ENCODE measurements at places on chromosomes 7 and 10.

DNA sequence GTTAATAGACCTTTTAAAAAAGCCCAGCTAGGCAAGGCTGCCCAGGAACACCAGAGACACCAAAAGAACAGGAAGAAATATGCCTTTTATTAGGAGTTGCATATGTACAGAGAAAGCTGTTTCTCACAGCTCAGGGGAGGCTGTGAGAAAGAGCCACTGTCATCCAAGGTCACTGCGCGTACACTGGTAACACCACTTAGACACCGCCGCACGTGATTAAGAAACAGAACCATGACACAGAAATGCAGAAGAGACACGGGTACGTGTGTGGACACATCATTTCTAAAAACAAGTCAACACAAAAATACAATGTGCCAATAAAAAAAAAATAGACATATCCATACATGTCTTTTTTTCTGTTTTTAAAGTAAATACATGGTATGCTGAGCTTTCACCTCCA is 705.6 kb downstream of the PARD3 start:
- DNase-seq, result no peak

DNA sequence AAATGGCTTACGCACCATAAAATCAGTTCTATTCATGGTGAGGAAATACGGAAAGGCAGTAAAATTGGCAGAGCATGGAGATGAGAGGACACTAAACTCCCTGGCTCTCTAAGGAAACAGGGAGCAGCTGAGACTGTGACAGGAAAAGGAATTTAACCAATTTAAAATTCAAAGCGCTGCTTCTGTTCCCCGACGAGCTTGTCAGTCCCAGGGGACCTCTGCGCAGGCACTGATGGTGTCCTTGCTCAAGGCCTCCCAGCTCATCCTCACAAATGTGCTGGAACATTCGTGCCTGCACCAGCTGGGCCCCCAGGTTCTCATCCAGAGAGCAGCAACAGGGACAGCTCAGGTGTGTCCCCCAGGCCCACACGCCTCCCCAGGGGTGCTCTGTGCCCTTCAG is 101.4 kb downstream of the MAD1L1 start:
- no peak for DNase-seq

- no peak for DNase-seq
Measured at GRCh38 chr7:8386926-8387550, 46.4 kb upstream of the NXPH1 start.

DNA sequence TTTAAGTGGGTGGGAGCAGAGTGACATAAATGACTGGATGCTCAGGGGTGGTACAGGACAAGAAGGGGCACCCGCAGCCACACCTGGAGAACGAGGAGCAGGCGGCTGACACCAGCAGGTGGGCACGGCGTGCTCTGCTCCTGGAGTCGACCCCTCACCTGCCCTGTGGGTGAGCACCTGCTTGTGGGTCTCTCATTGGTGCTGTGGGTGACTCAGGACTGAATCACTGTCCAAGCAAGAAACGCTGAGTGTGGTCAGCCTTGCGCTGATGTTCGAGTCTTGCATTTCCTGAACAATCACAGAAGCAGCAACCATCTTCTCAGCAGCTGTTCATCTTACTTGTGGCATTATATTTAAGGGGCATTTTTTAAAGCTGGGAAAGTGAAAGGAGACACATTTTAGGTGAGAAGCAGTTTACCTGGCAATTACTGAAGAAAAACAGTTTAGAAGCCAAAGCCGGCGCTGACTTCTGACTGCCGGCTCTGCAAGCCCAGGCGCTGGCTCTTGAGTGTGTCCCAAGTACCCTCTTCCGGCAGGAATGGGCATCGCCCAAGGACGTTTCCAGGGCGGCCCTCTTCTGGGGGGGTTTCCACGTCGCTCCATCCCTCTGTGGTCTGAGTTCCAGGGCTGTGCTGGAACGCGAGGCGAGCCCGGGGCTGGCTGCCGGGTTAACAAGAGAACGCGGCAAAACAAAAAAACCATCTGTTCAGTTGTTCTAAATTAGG is 145.2 kb upstream of the PFKP start:
- no peak for DNase-seq

DNA sequence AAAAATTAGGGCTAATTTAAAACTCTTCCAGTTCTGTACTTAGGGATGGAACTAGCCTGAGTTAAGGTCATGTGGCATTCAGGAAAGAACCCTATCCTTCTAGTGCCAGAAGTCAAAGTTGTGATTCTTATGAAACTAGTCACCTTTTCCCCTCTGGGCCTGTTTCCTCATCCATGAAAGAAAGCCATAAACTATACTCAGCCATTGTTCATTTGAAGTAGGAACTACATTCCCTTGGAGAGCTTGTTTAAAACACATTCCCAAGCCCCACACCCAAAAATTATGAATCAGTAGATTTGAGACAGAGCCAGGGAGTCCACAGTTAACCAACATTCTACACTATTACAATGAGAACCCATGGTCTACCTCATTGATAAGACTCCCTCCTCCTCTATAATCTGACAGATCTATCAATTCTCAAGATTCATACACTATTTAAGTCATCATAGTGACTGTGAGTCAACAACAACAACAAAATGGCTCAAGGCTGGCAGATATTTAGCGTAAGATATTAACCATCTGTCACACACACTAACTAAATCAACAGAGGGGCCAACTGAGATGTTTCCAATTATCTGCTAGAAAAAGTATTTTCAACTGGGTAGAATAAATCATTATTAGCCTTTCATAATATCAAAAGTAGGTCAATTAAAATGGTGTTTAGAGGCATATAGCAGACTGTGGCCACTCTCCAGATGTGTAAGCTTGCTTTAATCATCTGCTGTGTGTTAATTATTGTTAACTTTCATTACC is 102.3 kb downstream of the SLC25A13 start:
- DNase-seq, result no peak

GRCh38 chr10:66167816-66168215 is 758.0 kb upstream of the LRRTM3 start:
- DNase-seq, result no peak

DNA sequence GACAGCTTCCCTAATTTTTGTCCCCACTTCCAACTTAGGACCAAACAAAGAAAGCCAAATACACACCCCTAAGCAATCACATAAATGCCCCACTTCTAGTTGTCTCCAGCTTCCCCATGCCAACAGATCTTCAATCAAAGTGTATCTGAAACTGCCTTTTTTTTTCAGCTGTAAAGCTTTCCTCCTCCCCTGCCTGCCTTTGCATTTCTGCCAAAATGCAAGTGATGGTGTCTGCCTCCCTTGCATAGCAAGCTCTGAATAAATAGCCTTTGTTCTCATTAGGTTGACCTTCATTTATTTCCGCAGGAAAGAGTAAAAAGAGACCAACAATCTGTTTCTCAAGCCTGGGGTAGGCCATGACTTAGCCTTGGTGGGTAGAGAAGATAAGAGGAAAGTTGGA is 459.4 kb downstream of the GPAM start:
- DNase-seq, result no peak

DNA sequence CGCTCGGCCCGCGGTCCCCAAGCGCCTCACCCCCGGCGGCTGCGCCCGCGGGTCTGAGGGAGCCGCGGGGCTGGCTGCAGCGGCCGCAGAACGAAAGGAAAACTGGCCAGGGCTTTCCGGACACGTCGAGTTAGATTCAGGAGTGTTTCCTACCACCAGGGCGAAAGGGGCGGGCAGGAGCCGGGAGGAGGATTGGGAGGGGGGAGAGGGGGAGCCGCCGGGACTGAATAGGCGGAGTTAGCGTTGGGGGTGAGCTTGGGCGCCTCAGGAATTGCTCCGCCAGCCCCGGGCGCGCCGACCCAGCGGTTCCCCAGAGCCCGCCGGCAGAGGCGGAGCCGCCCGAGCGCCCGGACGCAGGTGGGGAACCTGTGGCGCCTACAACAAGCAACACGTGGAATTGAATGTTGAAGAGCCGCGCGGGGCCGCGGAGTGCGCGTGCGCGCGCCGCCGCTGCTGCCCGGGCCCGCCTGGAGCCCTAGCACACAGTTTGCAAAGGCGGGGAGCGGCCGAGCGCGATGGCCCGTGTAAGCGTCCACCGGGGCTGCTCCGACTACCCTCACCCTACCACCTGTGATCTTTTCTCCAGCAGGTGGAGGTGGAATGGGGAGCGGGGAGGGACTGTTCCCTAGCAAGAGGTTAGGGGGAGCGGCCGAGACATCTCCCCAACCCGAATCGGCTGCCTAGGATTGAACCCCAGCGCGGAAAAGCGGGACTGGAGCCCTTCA is at the start of gene CADPS2:
TSS of gene CADPS2 (minus strand) at position 104 of the 725 bp plus-strand sequence. CDS start 123 bp downstream, outside the sequence.
- no peak for DNase-seq

DNA sequence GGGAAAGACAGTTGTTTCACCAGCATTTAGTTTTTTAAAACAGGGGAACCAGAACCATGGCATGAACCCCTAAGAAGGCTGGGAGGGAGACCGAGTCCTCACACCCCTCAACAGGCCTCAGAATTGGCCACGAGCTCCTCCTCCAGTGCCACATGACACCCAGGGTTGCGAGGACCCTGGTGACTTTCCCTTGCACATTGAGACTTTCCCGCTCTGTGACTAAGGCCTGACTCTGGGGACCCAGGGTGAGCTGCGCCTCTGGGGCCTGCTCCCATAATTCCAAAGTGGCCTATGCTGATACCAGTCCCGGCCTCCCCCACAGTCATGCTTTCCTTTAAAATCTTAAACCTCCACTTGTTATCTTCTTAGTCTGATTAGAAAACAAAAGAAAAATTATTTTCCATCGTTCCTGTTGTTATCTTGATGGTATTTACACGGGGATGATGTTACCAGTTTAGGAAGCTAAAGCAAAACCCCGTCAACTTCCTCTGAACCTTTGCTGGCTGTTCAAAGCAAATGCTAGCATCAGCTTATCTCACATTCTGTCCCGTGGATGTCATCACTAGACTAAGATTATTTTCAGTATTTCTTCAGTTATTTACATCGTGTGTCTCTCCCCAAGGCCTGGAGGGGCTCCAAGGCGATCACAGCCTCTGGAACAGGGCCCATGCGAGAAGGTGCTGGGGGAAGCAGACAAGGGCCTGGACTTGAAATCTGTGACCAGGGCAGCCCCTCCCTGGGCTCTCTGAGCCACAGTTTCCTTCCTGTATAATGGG is 42.1 kb downstream of the FAM53B start:
- no peak for DNase-seq

- DNase-seq, result no peak
Measured at GRCh38 chr10:31769564-31769963, 159.1 kb downstream of the ARHGAP12 start.

GRCh38 chr7:101173752-101174244 is 6.3 kb downstream of the NAT16 start:
- no peak for DNase-seq

GRCh38 chr7:16051561-16052255 is 365.2 kb upstream of the MEOX2 start:
- DNase-seq, result no peak

DNA sequence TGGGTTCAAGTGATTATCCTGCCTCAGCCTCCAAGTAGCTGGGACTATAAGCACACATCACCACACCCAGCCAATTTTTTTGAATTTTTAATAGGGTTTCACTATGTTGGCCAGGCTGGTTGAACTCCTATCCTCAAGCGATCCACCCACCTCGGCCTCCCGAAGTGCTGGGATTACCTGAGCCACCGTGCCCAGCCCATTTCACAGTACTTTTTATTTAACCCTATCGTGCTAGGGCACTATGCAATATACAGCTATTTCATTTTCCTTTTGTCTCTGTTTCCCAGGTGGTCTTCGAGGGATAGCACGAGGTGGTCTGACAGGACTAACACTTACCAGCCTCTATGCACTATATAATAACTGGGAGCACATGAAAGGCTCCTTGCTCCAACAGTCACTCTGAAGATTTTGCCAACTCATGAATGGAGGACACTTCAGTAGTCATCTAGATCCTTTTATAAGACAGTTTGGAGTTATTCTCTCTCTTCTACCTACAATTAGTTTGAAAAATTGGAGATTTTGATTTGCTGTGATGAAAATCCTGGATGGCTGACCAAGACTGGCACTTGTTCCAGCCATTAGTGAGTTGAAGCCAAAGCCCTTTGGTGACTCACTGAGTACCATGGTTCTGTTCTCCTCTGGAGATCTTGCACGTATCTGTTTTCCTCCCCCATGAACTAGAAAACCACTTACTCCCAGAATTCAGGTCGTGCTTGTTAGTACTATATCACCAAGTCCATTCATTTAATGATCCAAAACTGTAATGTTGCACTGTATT is 27.3 kb downstream of the NCOA4 start:
- no peak for DNase-seq

- no peak for DNase-seq
Measured at GRCh38 chr10:71434760-71435394, 38.2 kb downstream of the CDH23 start.

DNA sequence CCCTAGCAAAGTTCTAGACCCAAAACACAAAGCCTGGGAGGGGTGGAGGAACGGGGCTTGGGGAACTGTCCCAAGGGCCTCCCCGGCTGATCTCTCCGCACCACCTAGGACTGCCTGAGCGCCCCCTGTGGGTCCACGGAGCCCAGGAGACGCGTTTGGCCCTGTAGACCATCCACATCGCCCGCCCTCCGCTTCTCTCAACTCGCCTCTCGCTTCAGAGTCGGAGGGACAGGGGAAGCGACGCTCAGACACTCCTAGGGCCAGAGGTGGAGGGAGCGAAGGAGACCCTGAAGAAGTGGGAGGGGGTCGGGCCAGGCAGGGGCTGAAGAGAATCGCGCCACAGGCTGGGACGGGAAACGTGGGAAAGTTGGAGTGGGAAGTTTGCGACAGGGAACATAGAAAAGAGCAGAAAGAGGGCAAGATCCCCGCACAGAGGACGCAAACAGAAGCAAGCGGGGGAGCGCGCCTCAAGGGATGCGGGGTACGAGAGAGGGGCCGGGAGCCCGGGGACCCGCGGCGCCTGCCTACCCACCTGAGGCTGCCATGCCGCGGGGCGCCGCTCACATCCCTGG is 378 bp downstream of the PIK3AP1 start:
- no peak for DNase-seq

DNA sequence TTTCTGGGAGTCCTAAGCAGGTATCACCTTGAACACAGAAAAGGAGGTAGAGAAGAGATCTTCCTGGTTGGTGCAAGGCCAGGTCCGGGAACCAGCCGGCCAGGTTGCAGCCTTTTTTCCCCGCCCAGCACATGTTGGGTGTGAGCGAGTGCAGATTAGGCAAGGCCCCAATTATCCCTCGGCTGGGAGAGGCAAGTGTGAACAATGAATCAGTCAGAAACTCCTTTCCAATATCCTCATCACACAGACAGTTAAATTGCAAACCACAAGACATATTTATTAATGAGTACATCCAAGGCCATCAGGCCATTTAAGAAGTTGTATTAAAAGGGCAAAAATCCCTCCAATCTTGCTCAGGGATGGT is 115.0 kb upstream of the AFAP1L2 start:
- DNase-seq, result no peak

DNA sequence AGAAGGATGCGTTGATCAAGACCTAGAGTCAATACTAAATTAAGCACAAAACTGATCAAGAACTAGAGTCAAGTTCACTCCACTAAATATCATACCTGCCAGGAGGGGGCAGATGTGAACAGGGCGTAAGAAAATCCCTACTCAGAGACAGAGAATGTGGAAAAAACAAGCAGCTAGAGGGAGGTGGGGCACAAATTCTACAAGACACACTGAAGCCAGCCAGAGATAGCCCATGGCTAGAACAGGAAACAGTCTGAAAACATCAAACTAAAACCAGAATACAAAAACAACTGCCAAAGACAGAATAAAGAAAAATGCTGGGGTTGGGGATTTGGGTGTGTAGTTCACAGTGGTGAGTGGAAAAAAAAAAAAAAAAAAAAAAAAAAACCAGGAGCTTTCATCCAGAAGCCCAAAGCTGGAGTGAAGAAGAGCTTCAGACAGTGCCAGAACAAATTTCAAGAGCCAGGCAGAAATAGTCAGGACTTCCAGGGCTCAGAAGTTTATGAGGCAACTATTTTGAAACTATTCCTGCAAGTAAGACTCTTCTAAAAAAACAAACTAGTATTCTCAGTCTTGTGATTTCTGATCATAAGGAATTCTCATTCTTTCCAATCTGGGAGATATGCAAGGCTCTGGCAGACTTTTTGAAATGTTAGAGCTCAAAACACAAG is 118.3 kb downstream of the CCDC71L start:
- no peak for DNase-seq
